ENCODE measurements at places on chromosomes 2 and 18.

GRCh38 chr2:16478434-16479210, 187.0 kb downstream of the CYRIA start:
- DNase-seq = no peak

GRCh38 chr2:133352719-133353118, 215.5 kb downstream of the NCKAP5 start:
- no peak for DNase-seq

DNA sequence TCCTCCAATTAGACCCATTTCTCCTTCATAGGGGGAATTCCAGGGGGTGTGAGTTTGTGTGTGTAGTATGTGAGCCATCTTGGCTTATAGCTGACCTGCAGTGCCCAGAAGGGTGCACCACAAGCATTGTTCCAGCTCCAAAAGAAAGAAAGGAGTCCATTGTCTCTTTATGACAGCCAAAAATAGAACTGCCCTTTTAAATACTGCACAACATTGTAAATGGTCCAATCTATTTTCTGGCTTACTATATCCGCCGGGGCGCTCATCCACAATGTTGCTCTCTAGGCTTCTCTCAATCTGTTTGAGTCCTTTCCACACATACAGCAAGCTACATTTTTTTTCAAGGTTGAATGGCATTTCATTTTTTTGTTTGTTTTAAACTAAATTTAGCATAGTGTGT, 517.5 kb downstream of the STK39 start:
- no peak for DNase-seq

GRCh38 chr2:40199771-40200170, 252.1 kb downstream of the SLC8A1 start:
- no peak for DNase-seq

DNA sequence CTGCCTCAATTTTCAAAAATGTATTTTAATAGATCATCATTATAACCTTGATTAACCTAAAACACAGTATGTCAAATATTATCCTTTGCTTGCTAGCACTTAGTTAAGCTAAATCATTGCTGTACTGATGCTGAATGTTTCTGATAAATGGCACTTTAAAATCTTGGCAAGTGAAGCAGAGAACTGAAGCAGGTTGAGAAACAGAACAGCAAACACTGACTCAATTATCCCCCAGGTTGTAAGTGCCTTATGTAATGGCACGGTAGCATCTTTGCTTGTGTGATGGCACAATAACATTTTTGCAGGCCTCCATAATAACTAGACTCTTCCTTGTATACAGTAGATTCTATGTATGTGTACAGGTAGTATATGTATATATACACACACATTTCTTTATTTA, 33.8 kb downstream of the ARHGAP15 start:
- DNase-seq = no peak

DNA sequence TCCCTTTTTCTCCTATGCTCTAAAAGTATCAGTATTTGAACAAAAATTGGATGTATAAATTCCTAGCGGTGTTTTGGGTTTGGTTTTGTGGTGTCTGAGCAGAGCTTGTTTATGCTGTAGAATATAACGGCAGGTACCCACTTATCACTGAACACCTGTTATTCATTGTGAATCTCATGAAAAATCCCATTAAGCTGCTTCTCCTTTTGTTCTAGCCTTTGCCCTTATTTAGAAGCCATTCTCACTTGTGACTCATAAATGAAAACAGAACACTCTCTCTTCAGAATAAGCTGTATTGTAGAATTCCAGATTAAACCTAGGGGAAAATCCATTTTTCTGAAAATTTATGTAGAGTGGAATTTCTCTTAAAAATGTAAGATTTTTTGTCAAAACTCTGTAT, 104.0 kb downstream of the PRPF40A start:
- DNase-seq = no peak

DNA sequence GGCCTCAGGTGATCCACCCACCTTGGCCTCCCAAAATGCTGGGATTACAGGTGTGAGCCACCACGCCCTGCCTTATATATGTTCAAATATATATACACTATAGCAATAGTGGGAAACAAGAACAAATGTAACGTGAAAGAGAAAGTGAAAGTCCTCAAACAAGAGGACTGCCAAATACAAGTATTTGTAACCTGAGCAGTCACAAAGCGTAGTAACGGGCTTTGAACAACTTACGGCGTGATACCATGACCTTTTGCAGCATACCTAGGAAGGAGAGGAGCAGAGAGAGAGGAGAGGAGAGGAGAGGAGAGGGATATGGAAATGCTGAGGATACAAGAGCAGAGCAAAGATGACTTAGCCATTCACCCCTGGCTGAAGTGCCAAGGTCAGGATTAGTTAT, 113.8 kb upstream of the RGPD4 start:
- DNase-seq = no peak

DNA sequence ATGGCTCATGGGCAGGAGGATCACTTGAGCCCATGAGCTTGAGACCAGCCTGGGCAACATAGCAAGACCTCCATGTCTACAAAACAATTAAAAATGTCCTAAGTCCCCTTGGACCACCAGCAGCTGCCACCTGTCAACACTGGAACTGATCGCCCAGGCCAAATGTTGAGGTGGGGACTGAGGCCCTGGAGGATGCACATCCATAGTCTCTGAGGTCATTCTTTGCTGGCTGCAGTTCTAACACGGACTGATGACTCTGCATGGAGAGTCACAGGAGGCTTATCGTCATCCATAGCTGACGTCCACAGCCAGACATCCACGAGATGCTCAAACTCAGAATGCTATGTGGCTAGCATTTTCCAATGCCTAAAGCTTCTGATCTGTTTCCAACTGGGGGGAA, 151.3 kb downstream of the BCL2 start:
- DNase-seq = no peak

- no peak for DNase-seq
Measured at GRCh38 chr18:8791171-8791651, 85.9 kb downstream of the MTCL1 start.

DNA sequence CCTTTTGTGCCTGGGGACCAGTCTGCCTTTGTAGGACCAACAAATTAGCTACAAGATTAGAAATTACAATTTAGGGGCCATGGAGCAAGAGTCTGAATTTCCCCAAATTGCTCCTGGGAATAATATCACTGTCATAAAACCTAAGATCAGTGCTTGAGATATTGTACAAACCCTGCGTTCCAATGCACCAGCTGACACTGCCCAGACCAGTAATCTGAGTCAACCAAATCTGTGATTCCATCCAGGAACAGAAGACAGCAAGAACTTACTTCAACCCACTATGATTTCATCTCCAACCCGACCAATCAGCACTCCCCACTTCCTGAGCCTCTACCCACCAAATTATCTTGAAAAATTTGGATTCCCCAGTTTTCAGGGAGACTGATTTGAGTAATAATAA, 1305.0 kb upstream of the NRXN1 start:
- no peak for DNase-seq

- DNase-seq = peak; percentile 9
Measured at GRCh38 chr2:201414099-201415023, 36.9 kb downstream of the TRAK2 start.
